ENCODE measurements at places on chromosomes 2 and 18.

DNA sequence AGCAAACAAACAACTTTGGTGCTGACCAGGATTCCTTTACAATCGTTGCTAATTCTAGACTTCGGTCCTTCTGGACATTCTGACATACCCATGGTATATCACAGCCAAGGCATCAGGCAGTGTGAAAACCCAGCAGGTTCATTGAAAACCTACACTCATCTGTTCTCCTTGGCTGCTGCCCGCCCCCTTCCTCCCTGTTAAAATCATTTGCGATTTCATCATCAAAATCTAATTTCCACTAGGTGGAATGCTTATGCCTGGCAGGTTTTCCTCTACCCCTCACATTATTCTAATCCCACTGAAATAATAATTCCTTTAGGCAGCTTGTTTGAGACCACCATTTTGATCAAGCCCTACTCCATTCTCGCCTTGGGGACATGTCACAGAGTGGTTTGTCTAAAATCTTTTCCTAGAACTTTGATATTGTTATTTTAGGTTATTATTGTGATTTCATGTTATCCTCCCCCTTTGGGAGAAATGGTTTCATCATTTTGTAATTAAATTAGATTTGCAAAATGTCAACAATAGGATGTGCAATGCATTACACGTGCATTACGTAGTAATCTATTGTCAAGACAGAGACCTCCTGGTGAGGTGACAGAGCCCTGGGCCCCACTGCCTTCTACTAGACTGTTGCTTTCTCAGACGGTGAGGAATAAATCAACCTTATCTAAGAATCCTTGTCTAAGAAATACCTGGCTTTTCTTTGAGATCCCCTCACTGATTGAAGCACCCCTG, 31.0 kb upstream of the ASPRV1 start:
- DNase-seq = no peak

GRCh38 chr2:20571644-20572215, 79.2 kb downstream of the HS1BP3 start:
- DNase-seq = no peak

- DNase-seq = no peak
These were observed 74.0 kb upstream of the SEC11C start for GRCh38 chr18:59065684-59066083.

DNA sequence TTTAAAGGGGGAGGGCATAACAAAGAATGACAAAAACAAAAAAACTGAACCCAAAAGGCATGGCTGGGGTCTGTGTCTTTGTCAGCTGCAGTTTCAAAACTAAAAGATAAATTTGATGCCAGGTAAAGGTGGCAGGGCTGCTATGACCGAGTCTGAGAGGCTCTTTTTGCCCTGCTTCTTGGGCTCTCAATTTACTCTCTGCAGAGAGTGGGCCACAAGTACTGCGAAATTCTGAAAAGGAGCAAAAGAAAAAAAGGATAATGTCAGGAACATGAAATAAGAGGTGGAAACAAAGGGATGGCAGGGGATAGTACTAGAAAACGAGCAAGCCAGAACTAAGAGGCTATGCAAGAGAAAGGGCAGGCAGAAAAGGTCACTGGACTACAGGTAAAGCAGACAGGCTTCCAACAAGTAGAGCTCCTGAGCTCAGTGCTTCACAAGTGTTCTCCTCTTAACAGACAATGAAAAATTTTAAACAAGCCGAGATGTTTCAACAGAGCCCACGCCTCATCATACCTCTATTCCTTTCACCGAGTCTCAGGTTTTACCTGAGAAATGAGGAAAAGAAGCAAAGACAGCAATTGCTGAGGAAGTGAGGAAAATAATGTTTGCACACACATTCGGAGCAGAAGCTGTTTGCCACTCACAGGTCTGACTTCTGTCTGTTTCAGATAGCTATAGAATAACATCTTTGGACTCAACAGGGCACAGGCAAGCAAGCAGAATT, 7.3 kb downstream of the IRS1 start:
- peak; percentile 32 for DNase-seq

DNA sequence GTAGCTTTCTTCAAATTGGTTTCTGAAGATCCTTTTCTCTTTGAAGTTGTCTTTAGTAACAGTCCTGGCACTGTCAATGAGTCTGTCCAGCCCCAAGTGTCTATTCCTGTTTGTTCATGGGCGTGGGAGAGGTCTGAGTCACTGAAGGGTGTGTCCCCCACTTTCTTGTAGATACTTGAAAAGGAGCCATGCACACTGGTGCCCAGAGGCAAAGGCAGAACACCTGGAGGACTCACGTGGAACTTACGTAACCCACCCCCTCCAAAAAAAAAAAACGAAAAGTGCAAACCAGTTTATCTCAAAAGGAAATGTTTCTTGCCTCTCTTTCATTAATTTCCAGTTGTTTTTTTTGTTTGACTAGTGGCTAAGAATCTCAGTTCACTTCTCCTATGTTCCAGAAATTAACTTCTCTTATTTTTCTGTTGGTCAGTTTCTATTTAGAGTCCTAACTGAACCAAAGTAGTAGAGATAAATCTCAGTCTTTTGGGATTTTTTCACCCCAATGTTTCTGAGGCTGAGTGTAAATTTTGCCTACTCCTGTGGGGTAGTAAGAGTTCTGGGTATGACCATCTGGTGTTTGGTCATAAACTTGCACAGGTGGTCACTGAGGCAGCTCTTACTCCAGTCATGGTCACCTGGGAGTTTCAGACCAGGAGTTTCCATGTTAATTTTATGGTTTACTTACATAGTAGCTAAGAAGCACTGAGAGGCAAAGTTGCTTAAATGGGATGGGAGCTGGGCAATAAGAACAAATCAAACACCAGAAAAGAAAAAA, 54.9 kb downstream of the DSC3 start:
- no peak for DNase-seq

- peak; percentile 12 for DNase-seq
These were observed 59.0 kb upstream of the SPRED2 start for GRCh38 chr2:65491381-65491905.

DNA sequence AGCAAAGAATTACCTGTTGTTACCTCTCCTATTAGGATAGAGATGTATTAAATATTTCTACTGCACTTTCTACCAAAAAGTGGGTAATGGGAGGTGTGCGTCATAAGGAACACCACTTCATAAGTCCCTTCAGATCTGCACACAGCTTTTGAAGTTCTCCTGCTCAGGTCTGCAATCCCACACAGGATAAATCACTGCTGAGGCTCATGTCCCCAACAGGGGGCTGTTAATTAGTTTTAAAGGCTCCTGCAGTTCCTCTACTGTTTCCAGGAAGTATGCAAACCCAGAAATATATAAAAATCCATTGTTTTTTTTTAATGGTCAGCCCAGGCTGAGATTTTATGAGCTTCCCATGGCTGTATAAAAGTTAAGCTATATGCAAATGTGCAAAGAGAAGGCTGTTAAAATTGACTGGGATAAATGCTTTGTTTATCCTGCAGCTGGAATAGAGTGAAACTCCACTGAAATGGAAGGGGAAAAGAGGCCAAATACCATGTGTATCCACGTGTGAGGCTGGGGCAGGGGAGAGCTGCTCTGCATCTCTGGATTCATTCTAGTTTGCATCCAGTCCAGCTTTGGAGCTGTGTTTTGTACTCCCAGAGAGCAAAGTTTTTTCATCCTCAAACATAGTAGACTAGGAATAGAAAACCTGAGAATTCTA, 903.7 kb downstream of the TDRD15 start:
- no peak for DNase-seq

- no peak for DNase-seq
These were observed 302.0 kb upstream of the ETAA1 start for GRCh38 chr2:67095121-67095520.

DNA sequence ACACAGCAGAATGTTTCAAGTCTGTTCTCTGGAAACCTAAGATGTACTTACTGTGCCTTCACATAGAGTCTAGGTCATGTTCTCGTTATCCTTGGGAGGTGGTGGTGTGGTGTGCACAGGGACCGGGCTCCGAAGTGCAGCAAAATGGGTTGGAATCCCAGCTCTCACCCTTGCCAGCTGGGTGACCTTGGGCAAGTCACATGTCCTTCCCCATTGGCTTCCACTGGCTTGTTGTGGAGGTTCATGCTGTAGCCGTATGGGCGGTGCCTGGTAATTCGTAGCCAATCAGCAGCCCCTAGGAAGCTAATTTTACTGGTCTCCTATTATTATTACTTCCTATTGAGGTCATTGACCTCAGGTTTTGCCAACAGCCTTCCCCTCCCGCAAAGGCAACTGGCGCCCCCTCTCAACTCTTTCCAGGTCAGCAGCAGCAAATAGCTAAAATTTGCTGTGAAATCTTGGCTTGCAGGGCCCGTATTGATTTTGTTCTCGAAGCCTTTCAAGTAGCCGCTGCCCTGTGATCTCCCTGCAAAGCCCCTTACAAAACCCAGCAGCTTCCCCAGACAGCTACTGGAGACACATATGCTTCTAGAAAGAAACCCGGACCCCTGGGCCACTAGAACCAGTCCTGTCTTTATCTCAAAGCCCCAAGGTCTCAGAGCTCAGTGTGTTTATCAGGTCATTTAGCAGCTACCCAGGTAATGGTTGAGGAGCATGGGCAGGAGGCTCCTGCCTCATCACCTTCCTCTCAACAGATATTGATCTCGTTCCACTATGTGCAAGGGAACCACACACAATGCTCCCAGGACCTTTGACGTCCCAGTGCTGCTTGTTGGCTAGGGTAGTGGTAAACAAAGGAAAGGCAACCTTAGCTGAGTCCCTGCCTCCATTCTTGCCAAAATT, 66.5 kb upstream of the SLC1A4 start:
- no peak for DNase-seq

- DNase-seq = no peak
These were observed 67.7 kb upstream of the CTLA4 start for GRCh38 chr2:203799908-203800307.

DNA sequence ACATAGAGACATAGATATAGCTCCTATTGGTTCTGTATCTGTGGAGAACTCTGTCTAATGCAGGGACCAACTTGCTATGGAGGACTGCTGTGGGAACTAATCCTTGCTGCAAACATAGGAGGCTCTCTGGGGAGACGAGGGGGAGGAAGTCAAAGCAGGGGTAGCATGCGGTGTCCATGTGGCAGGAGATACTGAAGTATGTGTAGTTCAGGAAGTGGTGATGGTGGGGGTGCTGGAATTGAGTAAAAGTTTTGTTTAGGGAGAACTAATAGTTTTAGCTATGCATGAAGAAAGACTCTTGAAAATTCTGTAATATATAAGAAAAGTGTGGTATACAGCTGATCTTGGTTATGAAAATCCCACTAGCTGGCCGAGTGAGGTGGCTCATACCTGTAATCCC, 62.0 kb downstream of the ANKRD44 start:
- no peak for DNase-seq

- no peak for DNase-seq
These were observed 248.9 kb downstream of the TDRD15 start for GRCh38 chr2:21372654-21373053.

DNA sequence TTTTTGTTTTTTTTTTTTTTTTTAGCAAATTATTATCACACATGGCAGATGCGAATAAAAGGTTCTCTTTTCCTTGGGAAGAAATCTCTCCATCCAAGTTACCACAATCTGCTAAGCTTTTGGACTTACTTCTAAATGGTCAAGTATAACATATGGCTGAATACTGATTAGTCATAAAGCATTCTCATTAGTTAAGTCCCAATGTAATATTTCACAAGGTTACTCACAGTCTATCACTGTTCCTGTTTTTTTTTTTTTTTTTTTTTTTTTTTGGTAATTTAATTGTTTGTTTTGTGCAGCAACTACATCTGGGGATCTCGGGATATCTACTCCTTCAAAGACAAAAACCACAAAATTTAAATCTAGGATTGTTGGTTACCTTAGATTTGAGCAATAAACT, 771.7 kb downstream of the CPS1 start:
- DNase-seq = no peak

GRCh38 chr2:175251425-175252041, 70.0 kb upstream of the ATP5MC3 start:
- peak; percentile 64 for DNase-seq

DNA sequence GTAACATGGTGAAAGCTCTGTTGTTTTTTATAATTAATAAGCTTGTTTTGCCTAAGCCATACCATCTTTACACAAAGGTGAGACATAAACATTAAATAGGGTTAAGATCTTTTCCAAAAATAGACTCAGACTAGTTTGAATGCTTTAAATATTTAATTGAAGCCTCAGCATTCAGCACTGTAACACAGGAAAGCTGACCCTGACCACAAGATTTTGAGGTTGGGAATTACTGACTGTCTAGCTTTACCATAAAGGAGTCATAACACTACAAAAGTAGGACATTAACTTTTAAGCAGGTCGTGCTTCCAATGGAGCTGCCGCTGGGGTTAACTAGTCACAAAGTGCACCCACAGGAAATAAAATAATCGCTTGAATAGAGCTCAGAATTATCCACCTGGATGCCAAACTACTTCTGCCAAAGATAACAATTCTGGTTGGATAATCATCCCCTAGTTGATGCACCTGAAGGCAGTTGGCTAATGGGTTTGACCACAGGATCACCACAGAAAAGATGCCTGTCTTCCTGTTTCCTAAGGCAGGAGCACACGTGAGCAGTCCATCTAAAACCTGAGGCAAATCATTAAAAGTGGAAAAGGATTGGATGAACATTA, 106.2 kb downstream of the COBLL1 start:
- DNase-seq = no peak

DNA sequence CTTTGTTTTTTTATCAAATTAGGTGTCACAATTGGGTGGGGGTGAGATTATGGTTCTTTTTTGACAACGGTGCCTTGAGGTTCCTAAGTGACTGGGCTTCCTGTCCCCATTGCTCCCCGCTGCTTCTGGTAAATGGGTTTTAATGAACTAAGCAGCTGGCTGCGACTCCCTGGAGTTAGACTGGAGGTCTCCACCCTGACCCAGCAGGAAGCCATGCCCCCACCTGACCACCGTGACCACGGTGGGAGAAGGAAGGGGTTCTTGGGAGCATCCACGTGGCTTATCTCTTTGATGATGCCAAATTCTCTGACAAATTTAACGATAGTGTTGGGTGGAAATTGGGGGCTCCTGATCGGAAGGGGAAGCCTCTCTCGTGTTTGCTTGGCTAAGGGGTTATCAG, 12.2 kb downstream of the CNDP2 start:
- DNase-seq = no peak

DNA sequence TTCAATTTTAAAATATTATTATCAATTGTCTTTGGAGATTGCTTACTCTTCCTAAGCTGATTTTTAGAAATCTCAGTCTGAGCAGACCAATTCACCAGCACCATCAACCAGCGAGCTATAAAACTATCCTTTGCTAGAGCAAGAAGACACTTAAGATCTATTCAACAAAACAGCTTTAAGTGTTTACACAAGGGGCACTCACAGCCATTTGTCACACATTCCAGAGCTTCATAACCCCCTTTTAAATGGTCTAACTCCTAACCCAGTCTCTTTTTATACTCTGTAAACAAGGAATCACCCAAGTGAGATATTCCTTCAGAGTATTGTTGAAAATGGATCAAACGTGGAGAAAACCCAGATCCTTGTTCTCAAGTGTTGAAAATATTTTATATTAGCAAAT, 1294.1 kb upstream of the CHAC2 start:
- no peak for DNase-seq

Measured in fibroblast of the aortic adventitia (primary cell).